ENCODE measurements at places on chromosomes 3 and 15.

- DNase-seq, result no peak
Measured at GRCh38 chr3:191461113-191461595, at the start of gene PYDC2. PYDC2 (plus strand) TSS chr3:191461163; CDS start chr3:191461163, 0 bp downstream.

GRCh38 chr3:13217736-13218540 lies 144.7 kb upstream of the IQSEC1 start:
- DNase-seq, result no peak

DNA sequence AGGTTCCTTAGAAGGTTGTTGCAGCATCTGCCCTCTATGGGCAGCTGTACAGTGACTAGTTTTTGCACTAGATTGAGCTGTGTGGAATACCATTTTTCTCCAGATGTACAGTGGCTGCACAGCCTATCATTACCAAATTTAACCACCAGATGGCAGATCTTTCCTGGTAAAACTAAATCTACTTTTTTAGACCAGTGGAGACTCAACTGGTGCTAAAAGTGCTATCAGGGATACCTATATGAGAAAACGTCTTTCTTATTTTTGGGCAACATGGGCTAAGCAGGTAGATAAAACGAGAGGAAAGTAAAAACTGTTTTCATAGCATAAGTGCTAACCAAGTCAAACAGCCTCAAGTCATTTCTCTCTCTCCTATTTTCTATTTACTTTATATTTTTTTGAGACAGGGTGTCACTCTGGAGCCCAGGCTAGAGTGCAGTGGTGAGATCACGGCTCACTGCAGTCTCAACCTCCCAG lies 21.2 kb downstream of the IGSF10 start:
- no peak for DNase-seq

GRCh38 chr3:94626573-94626972 lies 563.7 kb downstream of the NSUN3 start:
- no peak for DNase-seq

DNA sequence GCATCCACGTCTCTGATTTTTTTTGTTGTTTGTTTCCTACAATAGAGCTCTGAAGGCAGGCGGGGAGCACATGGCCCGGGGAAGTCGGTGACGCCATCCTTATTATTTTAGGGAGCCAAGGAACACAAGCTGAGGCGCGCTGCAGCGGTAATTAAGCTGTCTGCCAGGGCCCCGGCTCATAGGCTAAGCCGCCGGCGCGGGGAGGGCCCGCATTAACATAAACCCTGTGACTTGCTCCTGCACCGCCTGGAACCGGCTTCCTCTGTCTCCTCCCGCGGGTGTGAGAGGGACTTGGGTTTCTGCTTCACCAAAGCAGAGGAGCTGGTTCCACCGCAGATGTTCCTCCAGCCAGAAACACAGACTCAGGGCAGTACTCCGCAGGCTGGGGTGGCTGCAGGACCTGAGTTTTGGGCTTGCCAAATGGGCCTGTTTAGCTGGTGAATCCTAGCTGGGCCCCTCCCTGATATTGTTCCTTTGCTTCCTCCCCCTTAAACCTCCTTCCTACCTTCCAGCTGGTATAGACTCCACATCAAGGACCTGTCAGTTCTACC lies 25.3 kb downstream of the ANP32A start:
- DNase-seq, result peak; percentile 24

GRCh38 chr3:61724183-61724582 lies 162.8 kb downstream of the PTPRG start:
- no peak for DNase-seq

Data from stimulated activated CD4-positive, alpha-beta T cell treated with anti-CD3 and anti-CD28 coated beads, Interleukin-15, amount 100 ng/mL, for 1 hour (primary cell).